ENCODE measurements at places on chromosomes 4 and X.

- no peak for DNase-seq
Measured at GRCh38 chrX:71095033-71095432, 618 bp upstream of the FOXO4 start.

DNA sequence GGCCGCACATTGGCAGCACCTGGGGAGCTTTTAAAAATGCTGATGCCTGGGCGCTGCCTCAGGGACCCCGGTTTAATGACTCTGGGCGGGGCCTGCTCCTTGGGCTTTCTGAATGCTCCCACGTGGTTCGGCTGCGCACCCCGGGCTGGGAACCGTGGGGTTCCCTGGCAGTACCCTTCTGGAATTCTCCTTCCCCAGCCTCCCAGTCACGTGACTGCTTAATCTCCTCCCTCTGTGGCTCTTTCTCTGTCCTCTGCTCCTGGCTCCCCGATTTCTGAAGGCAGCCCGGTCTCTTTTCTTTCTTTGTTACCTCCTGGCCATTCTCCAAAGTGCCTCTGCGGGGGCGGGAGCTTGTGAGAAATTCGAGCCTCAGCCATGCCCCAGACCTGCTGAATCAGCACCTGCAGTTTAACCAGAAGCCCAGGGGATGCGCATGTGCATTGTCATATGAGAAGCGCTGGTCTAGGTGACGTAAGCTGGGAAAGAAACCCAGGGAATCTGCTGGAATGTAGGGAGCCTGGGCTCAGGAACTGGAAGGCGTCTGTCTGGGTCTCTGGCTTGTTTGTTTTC is 16.6 kb downstream of the CLCN4 start:
- peak; percentile 82 for DNase-seq

- DNase-seq = no peak
Measured at GRCh38 chr4:70676554-70677090, 10.3 kb upstream of the JCHAIN start.

DNA sequence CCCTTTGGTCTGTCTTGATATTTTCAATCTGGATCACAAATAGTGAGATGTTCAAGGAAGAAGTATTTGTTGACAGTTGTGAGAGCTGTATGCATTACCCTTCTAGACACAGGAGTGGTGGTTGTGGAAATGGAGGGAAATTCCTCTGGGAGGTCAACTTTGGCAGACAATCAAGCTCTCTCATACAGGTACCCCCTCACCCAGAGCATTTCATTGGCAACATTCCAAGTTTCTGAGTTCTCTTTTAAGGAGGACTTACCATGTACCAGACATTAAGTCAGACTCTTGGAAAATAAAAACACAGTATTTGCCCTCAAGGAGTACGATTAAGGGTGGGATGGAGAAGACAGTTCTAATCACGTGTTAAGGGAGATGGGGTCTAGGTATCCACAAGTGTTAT is 45.3 kb downstream of the KLHL15 start:
- no peak for DNase-seq

DNA sequence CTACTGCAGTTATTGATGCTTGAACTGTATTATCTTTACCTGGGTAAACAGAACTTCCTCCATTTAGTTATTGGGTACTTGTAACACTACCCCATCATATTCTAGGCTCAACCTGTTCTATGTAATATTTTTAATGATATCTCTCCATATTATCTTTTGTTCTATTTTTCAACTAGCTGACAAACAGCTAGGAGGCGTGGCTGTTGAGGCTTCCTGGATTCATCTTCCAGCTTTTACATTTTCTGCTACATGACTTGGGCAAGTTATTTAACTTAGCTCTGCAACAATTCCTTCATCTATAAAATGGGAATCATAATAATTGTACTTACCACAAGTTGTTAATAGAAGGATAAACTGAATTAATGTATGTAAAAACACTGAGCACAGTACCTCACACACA is 349.3 kb downstream of the PTTG2 start:
- DNase-seq = no peak
